ENCODE measurements at places on chromosomes 12 and 14.

DNA sequence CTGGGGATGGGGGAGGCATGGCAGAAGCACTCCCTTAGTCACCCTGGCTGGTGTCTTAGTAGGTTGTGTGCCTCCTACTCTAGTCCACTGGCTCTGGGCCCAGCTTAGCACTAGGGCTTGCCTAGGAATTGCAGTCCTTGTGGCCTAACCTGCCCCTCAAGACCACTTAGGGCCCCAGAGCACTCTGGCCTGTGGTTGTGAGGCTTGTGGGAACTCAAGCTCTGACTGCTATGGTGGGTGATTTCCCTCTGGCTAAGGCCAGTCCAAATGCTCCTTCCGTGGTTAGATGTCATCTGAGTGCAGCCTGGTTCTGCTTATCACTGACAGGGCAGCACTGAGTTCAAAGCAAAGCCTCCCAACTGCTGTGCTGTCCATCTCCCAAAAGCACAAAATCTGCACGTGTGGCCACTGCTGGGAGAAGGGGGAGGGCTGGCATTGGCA lies 20.2 kb downstream of the FGD4 start:
- DNase-seq, result no peak

- no peak for DNase-seq
Measured at GRCh38 chr14:101372894-101373620, 188.2 kb upstream of the DIO3 start.

DNA sequence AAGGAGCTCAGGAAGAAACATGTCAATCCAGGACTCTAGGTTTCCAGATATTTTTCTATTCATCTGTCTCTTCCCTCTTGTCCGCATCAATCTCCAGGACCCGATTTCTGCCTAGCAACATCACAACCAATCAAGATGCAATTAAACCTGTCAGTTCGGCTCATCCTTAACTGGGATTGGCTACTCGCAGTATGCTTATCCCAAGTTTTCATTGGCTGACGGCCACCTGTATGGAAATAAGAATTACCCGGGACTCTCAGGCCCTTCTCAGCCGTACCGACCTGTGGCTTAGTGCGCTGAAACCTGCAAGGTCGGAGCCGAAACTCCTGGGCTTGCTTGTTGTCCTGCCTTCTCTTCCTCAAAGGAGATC lies 20.4 kb upstream of the ATP5MC2 start:
- DNase-seq, result peak; percentile 88

- no peak for DNase-seq
Measured at GRCh38 chr12:130331146-130331545, 6.5 kb upstream of the PIWIL1 start.

GRCh38 chr14:69408331-69408960 lies 10.0 kb downstream of the SLC39A9 start:
- no peak for DNase-seq

GRCh38 chr12:98351784-98352183 lies 163.6 kb upstream of the TMPO start:
- no peak for DNase-seq

GRCh38 chr12:62787611-62788010 lies 147.3 kb downstream of the PPM1H start:
- no peak for DNase-seq

- DNase-seq, result no peak
Measured at GRCh38 chr12:132710043-132710404, 618 bp upstream of the PGAM5 start.

GRCh38 chr12:49260166-49260565 lies 4.7 kb upstream of the TUBA1C start:
- DNase-seq, result no peak

DNA sequence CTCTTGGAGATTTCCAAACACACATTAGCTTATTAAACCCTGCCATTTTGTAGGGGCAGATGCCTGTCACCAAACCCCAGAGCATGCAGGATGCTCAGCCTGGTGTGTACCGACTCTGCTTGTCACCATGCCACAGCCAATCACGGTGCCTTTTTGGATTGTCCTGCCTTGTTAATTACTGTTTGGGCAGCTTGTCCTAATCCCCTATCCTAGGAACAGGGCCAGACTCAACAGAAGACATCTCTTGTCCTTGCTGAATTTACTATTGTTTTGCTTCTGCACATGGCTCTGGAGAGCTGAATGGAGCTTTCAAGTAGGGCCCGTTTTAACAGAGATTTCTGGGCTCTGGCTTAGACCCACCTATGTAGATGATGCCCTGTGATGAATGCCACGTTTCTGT lies 388.5 kb downstream of the AACS start:
- DNase-seq, result no peak

DNA sequence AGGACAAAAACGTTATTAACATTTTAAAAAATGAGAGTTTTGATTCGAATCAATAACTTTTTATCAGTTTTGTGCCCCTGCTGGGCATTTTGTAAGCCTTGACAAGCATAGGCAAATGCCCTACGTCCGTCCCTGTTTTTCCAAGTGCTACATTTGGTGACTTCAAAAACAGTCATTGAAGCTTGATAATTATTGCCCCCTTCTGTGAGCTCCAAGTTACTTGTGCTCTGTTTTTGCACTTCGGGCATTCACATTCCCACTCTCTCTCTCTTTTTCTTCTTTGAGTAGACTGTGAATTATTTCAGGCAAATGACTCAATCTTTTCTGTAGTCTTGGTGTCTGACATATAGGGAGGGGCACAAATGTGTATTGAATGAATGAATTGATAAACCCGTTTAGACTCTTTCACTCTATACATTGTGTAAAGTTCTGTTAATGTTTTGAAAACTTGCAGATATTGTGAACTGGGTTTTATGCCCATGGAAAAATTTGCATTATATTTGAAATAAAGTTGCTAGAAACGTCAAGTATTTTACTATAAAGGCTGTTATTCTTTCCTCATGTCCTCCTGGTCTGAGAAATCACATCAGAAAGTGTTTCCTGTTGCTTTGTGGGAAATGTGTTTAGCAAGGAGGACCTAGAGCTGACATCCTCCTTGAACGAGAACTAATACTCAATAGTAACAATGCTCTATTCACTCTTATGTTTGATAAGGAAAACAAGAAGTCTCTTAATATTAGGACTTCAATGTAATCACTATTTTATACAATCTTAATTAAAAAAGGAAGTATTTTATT lies 1.4 kb downstream of the APAF1 start:
- no peak for DNase-seq

GRCh38 chr12:56723889-56724700 lies 1.0 kb downstream of the NACA start:
- DNase-seq, result no peak

GRCh38 chr14:33103489-33103888 lies 164.8 kb downstream of the NPAS3 start:
- no peak for DNase-seq

- DNase-seq, result no peak
Measured at GRCh38 chr12:130183585-130184370, 21.5 kb downstream of the FZD10 start.

DNA sequence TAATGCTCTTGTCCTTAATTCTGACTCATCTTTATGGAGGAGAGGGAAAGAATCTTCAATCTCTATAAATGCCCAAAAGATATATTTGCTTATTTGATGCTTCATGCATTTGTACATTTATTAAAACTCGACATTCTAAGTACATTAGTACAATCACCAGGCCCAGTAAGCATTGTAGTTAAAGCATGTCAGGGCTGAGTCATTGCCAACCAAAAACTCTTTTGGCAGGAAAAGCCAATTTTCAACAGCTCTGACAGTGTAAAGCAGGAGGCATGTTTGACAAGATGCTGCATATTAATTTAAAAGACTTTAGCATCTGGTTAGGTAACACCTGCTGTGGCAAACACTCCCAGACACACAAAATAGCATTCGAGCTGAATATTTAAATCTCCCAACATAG lies 290.9 kb downstream of the PPFIA2 start:
- no peak for DNase-seq

DNA sequence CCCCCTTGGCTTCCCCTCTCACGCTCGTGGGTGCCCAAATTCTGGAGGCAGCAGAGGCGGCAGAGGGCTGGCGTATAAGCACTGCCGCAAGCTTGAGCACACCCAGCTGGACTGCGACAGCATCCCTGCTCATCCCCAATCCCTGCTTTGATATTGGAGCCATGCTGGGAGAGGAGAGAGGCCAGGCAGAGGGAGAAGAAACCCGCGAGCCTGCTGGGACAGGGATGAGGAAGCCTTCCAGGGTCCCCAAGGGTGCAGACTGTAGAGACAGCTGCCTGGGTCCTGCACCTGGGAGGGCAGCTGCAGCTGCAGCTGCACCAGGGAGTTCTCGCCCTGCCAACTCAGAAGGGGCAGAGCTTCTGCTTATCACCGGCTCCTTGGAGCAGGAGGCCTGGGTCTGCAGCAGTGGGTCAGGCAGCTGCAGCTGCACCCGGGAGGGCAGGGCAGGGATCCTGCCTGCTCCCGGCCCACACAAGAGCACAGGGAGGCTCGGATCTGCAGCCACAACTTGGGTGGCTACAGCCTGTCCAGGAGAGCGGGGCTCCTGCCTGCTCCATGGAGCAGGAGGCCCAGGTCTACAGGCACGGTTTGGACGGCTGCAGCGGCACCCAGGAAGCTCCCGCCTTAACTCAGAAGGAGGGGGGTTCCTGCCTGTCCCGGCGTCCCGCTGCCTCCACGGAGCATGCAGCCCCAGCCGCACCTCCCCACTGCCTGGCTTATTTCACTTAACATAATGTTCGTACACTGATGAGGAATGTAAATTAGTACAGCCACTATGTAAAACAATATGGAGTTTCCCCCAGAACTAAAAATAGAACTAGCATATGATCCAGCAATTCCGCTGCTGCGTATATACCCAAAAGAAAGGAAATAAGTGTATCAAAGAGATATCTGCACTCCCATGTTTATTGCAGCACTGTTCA lies 60.4 kb upstream of the SGPP1 start:
- DNase-seq, result no peak

DNA sequence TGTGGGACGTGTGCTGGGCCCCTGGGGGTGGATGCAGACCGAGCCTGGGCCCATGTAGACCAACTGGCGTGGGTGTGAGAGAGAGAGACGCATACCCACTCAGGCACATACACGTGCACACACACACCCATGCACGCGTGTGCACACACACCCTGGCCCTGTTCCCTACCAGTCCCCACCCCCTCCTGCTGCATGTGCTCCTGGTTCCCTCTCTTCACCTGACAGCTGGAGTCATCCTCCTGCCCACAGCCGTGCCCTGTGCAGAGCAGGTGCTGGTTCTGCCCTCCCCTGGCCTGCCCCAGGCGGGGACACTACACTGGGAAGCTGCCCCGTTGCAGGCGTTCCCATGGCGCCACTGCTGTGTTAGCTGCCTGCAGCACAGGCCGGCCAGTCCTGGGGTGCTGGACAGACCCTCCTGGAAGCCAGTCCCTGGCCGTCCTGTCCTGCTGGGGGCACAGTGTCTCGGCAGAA lies 18.5 kb downstream of the PACS2 start:
- no peak for DNase-seq

DNA sequence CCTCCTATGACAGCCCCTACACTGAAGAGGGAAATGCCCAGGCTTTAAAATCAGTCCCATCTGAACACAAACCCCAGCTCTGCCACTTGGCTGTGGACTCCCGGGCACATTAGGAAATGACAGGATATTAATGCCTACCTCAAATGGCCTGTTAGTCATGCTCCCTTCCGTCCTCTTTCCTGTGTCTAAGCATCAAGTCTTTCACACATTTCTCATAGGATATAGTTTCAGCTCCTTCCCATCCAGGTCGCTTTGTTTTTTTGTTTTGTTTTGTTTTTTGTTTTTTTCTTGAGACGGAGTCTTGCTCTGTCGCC lies 16.1 kb downstream of the PLEK2 start:
- no peak for DNase-seq

- no peak for DNase-seq
Measured at GRCh38 chr14:46480817-46481216, 170.8 kb downstream of the RPL10L start.

- no peak for DNase-seq
Measured at GRCh38 chr12:16586350-16587109, 19.4 kb downstream of the LMO3 start.

GRCh38 chr14:104253223-104253822 lies 114.9 kb downstream of the KIF26A start:
- DNase-seq, result no peak

- no peak for DNase-seq
Measured at GRCh38 chr12:132484183-132484890, 5.6 kb upstream of the FBRSL1 start.

DNA sequence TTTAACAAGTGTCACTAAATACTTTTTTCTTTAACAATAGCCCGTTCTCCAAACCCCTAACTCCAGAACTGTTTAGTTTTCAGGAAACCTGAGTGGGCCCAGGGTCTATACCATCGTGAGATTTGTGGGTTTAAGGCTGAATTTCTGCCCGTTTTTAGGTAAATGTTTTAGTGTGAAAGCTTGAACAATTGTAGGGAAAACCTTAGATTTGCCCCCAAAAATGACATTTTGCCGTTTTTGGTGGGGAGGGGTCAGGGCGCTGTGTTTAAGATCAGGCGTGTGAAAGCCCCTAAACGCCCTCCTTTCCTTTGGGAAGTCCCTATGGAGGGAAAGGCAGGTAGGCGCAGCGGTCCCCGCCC lies 320 bp upstream of the PRPF39 start:
- DNase-seq, result no peak

- DNase-seq, result no peak
Measured at GRCh38 chr12:81987371-81987770, 228.2 kb upstream of the PPFIA2 start.

DNA sequence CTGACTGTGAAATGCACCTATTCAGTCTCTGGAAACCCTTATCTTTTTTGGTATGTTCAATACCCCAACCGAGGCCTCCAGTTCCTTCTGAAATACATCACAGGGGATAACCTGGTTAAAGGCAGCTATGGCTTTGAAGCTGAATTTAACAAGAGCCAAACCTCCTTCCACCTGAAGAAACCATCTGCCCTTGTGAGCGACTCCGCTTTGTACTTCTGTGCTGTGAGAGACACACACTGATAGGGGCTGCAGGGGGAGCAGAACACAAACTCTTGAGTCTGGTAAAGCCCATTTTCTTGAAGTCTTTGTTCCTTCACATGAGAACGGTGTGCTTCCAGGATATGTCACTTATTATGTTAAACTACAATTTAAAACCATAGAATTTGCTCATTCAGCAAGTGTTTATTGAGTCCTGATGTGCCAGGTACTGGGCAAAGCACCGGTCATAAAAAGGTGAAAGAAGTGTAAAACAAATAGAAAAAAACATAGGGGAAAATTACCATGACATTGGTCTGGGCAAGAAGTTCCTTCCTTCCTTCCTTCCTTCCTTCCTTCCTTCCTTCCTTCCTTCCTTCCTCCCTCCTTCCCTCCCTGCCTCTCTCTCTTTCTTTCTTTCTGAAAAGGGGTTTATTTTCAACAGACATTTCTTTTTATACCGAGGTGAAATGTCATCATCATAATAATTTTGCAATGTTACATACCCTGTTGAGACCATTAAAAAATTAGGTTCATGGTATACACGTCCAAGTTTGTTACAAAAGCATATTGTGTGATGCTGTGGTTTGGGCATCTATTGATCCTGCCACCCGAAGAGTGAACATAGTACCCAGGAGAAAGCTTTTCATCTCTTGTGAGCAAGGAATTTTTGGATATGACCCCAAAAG lies 50.7 kb upstream of the OR4E1 start:
- no peak for DNase-seq

All from WERI-Rb-1 (cell line).